ENCODE measurements at places on chromosomes 7 and 10. TPM values are rescaled to one million over a fixed set of nuclear protein-coding genes. Genes with fewer than 3 reads are reported as not detected.

DNA sequence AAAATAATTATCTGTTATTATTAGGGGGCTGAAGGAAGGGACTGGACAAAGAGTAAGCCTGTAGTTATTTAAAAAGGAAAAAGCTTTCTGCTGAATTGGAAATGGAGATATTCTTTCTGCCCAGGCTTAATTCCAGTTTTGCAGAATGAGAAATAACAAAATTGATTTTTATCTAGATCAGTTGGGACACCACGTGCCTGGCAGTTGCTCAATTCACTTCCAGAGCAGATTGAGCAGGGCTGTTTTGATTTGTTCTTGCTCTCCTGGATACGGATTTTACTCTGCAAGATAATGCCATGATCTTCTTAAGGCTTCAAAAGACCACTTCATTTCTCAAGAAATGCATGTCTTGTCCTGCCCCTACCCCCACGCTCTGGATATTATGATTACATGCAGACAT is 524.3 kb downstream of the TCERG1L start:
- DNase-seq = no peak

Gene EFCAB10
- not detected for total RNA-seq

DNA sequence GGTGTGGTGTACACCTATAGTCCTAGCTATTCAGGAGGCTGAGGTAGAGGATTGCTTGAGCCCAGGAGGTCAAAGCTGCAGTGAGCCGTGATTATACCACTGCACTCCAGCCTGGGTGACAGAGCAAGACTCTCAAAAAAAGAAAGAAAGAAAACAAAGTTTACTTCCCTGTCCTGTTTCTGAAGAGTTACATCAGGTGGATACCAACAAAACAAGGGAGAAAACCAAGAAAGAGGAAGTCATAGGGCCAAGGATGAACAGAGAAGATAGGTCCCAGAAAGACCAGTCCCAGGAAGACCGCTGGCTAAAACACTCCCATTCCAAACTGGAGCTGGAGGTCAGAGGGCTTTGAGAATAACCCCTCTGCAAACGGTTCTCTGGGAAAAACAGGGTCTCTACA is 13.5 kb downstream of the MACROH2A2 start:
- DNase-seq = no peak

DNA sequence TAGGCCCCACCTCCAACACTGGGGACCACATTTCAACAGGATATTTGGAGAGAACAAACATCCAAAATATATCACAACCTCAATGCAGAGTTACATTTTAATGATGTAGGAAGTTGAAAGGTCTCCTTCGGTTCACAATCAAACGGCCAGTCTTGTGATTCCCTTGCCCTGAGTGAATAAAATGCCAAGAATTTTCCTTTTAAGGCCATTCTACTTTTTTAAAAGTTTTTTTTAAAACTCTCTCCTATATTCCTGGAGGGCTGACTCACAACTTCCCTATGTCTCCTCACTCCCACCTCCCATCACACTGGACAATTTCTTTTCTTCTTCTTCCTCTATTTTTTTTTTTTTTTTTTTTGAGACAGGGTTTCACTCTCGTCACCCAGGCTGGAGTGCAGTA is 693.6 kb upstream of the AUTS2 start:
- DNase-seq = no peak

DNA sequence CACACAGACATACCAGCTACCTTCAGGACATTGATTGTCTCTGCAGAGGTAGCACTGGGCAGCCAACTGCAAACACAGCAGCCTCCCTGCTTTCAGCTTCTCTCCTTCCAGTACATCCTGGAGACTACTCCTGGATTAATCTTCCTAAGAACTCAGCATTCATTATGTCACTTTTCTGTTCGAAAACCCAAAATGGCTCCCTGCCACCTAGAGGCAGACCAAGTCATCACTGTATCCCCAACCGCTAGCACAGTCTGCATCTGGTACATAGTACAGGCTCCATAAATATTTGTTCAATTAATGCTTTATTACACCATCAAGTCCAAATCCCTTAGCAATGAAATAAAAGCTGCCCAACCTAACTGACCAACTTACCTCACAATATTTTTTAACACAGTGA is 5.0 kb upstream of the SEC31B start:
- no peak for DNase-seq

DNA sequence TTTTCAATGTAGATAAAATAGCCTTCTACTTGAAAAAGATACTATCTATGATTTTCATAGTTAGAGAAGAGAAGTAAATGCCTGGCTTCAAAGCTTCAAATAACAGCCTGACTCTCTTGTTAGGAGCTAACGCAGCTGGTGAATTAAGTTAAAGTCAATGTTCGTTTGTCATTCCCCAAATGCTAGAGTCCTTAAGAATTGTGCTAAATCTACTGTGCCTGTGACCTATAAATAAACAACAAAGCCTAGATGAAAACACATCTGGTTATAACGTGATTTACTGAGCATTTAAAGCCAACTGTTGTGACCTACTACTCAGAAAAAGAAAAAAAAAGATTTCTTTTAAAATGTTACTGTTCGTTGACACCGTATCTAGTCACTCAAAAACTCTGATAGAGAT is 134.7 kb downstream of the POLR1F start:
- no peak for DNase-seq

DNA sequence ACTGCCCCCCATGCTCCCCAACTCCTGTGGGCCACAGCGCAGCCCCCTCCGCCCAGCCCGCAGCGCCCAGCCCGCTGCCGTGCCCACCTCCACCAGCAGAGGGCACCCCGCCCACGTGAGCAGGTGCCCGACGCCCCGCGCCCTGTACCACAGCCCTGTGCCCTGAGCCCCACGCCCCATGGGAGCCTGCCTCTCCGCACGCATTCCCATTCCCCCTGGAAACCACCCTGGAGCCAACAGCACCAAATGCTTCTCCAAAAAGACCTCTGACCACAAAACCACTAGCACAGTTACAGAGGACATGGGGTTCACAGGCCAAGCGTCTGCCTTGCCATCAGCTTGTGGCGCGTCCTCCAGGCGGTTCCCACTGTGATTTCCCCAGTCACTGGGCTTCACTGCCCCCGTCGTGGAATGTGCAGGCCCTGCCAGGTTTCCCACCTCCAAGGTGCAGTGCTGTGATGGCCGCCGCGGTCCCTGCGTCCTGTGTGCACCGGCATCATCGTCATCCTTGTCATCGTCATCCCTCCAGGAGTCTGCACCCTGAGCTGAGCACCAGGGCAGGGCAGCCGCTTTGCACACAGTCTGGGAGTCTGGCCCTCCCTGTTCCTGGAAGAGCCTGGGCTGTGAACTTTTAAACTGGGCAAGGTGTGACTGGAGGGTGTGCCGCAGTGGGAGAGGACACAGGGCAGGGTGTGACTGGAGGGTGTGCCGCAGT is 61.7 kb downstream of the PWWP2B start:
- DNase-seq = peak; percentile 57

GRCh38 chr10:29356931-29357330 is 68.1 kb downstream of the LYZL1 start:
- DNase-seq = no peak

- DNase-seq = peak; percentile 41
Observed at GRCh38 chr7:30159698-30160143, 24.9 kb downstream of the MTURN start.

DNA sequence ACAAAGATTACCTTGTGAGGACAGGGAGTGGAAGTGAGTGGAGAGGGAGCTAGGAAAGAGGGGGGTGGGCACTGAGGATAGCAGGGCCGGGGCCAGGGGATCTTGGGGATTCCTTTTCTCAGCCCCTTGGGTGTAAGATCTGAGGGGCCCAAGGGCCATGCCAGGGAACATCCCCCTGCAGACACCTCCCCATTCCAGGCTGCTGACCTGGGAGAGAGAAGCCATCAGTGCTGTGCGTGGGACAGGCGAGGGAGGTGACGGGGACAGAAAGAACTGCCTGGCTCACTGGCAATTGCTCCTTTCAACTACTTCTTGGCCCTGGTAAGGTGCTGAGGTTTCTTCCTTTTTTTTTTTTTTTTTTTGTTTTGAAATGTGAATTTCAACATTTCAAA is 12.0 kb upstream of the BTBD16 start:
- no peak for DNase-seq

- DNase-seq = no peak
Observed at GRCh38 chr10:97771913-97772823, at the start of gene SFRP5. Gene SFRP5, minus strand, starts transcription at chr10:97771999. Its CDS starts 166 bp downstream, at chr10:97771833.

Gene MOGAT3
- not detected for total RNA-seq

DNA sequence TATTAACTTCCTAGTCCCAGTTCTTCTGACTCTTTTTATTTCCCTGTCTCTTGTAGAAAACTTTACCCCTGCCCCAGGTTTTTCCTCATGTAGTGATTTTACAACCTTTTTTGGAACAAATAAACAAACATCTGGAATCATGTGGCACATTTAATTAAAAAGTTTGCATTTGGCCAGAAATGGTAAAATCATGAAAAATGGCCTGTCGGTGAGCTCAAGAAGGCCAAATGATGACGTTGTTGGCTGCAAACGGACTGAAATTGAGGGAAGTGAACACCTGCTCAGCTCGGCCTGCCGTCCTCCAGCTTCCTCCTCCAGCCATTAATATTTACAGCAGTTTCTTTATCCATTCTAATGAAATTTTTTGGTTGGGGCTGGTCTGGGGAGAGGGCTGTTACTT is 902.8 kb downstream of the LRMDA start:
- DNase-seq = no peak

DNA sequence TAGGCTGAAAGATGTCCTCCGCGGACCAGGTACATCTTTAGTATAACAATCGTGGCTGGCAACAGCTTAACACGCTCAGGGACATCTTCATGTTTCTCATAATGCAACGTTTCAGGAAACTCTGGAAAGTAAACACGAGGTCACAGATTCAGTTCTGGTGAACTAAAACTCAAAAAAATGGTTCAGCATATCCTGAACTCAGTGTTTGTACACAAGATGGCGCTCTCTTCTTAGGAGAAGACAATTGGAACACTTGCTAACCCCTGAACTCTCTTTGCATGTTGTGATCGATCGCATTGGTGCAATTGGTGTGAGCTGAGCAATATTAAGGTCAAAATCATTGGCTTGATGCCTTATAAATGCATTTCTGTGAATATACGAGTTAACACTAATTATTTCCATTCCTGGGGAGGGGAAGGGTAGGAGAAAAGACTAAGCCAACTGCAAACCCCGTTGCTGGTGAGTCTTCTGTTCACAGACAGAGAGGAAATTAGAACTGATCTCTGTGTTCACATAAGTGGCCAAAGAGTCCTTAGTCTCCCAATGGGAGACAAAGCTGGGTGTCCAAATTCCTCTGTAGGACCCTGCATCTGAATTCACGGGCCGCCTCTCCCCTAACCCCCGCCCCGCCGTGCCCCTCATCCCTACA is 52.6 kb upstream of the FAM180A start:
- peak; percentile 81 for DNase-seq

GRCh38 chr7:69941077-69941651 is 342.9 kb downstream of the AUTS2 start:
- DNase-seq = no peak

- DNase-seq = no peak
Observed at GRCh38 chr7:81503771-81504170, 266.1 kb downstream of the HGF start.

Gene SHTN1
- 2.9 TPM for total RNA-seq

DNA sequence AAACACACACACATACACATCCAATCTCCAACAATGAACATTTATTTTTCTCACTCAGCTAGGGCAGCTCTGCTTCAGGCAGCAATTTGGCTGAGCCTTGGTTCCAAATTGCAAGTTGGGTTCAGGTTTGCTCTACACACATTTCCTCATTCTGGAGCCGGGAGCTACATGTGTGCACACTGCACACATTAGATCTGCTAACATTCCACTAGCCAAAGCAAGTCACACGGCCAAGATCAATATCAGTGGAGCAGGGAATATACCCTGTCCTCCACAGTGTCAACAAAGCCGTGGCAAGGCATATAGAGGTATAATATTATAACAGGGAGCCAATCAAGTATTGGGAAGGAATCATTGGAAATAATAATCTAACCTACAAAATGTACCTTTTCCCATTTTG is 57.5 kb upstream of the PPP1R3C start:
- no peak for DNase-seq

DNA sequence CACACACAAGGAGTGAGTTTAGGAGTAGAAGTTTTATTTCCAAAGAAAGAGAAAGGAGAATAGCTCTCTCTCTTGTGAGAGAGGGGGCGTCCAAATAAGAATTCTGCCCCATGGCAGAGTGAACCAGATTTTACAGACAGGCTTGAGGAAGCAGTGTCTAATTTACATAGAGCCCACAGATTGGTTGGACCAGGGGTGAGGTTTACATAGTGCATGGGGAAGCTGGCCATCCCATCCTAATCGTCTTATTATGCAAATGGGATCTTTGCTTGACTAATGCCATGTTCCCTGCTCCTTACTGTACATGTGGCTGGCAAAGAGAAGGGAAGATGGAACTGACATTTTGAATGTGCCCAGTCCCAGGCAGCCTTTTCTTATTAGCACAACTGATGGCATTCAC is 60.0 kb upstream of the ACSM6 start:
- DNase-seq = no peak

Gene SMO
- 5.8 TPM for total RNA-seq

DNA sequence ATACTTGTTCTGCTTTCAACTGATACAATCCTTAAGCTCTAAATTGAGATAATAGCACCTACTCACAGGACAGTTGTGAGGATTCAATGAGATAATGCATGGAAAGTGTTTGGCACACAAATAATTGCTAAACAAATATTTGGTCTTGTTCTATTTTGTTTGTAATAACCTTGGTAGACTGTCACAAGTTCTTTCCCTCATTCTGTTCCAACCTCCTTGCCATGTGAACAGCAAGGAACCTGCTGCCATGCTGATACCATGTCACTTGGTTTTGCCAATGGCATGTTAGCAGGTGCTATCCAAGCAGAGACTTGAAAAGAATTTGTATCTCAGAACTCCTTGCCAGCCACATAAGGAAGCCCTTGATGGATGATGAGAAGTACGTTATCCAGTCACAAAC is 24.8 kb upstream of the TECTB start:
- no peak for DNase-seq

DNA sequence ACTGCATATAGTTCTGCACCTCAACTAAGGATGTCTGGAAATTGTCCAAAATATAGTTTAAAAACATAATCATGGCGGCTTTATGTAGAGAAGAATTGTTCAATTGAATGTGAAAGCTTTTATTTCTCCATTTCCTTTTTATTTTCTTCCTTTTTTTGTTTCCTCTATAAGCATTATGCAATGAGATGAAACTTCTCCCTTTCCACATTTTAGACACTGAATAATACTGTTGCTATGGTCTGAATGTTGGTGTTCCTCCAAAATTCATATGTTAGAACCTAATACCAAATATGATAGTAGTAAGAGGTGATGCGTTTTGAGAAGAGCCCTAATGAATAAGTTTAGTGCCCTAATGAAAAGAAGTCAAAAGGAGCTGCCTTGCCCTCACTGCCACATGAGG is 175.0 kb downstream of the RNLS start:
- DNase-seq = no peak

Gene CEP55
- 18.9 TPM for total RNA-seq

GRCh38 chr7:115475206-115475605 is 553.3 kb downstream of the MDFIC start:
- no peak for DNase-seq

GRCh38 chr10:69241575-69241974 is 21.4 kb downstream of the HKDC1 start:
- no peak for DNase-seq

- DNase-seq = no peak
Observed at GRCh38 chr10:100348389-100348927, 1.4 kb downstream of the SCD start.

Gene COBL
- total RNA-seq = under 0.01 TPM

GRCh38 chr7:116786791-116787443 is 75.5 kb upstream of the CAPZA2 start:
- peak; percentile 79 for DNase-seq
